NCI-H1436 treated with DMSO at 0.1 percent for 48 hours (cell line): ENCODE measurements at places on chromosomes 13 and 19.

- no peak for DNase-seq
These were observed 79.5 kb downstream of the MYO16 start for GRCh38 chr13:108708921-108709320.

DNA sequence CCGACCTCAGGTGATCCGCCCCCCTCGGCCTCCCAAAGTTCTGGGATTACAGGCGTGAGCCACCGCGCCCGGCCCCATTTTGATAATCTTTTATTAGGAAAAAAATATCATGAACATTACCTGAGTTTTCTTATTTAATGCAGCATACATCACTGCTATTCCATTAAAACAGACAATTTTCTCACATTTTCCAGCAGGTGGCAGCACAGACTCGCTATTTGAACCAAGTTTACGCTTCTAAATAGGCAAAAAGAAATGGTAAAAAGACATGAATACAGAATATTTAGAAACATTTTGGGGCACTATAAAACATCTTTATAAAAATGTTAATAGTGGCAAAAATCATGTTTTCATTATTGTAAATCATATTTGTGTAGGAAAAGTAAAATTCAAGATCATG, 903.1 kb downstream of the SLITRK6 start:
- no peak for DNase-seq

DNA sequence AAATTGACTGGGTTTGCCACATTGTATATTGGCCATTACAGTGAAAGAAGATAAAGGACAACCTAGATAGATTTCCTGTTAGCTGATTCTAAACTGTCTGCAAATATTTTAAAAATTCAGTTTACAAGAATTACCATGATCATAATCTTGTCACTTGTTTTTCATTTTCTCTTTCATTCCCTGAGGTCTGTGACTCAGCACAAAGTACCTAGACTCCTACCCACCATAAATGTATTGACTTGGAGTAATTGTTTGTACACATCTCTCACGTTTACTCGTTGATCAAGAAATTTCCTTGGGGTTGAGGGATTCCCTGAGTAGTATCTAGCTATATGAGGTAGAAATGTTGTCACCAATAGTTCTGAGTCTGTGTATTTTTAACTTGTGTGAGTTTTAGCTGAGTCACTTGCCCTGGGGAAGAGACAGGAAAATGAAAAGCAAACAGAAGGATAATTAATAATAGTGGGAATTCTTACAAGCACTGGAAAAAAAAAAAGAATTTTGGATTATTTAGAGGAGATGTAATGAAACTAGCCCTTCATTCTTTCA, 299.2 kb upstream of the DACH1 start:
- DNase-seq = no peak

GRCh38 chr13:23621316-23621645, 51.1 kb downstream of the TNFRSF19 start:
- no peak for DNase-seq

- DNase-seq = no peak
These were observed 172.2 kb downstream of the OLFM4 start for GRCh38 chr13:53200498-53201453.

DNA sequence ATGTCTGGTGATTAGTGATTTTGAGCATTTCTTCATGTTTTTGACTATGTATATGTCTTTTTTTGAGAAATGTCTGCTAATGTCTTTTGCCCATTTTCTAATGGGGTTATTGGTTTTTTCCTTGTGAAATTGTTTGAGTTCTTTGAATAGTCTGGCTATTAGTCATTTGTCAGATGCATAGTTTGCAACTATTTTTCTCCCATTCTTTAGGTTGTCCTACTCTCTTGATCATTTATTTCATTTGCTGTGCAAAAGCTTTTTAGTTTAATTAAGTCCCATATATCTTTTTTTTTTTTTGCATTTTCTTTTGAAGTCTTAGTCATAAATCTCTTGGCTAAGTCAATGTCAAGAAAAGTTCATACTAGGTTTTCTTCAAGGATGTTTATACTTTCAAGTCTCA, 449.8 kb downstream of the DACH1 start:
- no peak for DNase-seq

GRCh38 chr19:1315470-1316166, 29.9 kb downstream of the EFNA2 start:
- no peak for DNase-seq

GRCh38 chr13:111365149-111366005, 44.9 kb downstream of the TEX29 start:
- DNase-seq = no peak

DNA sequence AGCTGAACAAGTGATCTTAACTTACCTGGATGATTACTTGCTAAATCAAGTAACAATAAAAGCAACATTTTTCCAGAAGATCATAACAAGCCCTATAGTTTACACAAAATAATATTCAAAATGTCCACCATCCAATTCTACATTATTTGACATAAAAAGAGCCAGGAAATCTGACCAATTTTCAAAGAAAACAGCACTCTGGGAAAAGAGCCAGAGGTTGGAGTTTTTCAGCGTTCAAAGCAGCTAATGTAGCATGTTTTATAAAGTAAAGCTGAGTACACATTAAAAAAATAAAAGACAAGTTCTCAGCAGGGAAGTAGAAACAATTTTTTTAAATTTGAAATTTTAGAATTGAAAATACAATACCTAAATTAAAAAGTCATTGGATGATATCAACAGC, 62.6 kb downstream of the UFM1 start:
- DNase-seq = no peak

DNA sequence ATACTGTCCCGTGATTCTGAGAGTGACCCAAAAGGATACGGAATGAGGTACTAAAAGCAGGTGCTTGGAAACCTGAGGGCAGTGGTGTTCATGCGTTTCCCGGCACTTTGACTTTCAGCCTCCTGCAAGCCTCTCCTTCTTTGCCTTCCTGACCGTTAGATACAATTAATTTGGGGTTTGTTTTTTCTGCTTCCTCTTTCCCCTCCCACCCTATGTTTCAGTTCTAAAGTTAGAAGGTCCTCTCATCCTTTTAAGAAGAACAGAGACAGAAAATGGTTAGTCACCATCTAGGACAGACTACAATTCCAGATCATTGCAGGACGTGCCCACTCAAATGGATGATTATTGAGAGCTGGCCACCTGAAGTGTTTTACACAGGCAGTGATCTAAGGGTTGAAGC, 1.8 kb upstream of the LILRB4 start:
- no peak for DNase-seq

DNA sequence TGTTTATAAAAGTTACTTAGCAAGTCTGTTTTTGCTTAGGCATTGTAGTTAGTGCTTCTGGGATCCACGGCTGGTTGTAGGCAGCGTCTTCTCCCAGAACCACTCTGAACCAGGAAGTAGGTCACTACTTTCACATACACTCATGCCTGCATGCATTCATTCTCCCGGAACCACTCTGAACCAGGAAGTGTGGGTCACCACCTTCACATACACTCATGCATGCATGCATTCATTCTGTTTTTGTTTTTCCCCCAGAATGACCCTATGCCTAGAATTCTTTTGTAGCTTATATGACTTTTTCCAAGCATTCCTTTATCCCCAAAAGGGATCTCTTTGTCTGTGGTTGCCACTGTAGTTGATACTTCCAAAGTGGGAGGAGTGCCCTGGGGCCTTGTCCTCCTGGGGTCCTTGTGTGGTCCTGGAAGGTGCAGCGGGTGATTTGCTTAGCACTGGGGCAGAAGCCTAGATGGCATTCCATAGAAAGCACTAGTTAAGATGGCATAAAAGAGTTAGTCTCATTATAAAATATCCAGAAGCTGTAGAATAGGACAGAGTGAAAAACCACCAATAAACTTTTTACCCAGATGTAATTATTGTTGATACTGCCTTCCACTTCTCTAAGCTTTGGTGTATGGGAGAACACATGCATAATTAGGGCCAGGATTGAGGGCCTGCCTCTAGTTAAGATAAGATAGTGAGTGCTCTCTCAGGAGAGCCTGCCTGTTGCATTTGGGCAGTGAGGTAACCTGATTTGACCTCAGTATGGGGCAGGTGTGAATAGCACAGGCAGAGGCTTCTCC, 68.6 kb upstream of the TEX29 start:
- no peak for DNase-seq

DNA sequence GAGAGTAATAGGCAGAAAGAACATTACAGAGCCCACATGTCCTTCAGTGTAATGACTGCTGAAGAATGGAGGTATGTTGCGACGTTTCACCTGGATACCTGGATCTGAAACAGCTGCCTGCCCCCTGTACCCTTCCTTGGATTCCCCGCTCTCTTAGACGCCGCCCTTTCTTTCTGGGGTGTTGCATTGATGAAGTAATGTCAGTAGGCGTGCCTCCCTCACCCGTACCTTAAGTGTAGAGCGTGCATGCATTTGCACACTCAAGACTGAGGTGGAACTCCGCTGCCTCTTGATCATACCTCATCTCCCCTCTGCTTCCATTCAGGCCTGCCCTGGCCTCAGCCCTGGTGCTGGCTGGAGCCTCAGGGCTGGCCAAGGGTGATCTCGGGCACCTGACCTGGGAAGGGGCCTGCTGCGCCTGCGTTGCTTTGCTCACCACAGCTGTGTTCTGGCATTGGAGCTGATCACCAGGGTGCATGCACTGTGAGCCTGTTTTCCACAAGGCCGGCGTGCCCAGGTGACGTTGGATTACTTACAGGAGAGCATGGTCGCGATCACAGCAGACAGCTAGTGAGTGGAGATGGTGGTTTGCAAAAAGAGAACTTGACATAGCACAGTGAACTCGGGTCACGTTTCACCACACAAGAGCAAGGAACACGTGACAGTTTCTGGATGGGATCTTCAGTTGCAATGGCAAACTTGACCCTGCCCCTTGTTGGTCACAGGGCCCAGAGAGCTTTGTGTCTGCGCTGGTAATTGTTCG, 99.0 kb downstream of the ARHGEF7 start:
- no peak for DNase-seq

DNA sequence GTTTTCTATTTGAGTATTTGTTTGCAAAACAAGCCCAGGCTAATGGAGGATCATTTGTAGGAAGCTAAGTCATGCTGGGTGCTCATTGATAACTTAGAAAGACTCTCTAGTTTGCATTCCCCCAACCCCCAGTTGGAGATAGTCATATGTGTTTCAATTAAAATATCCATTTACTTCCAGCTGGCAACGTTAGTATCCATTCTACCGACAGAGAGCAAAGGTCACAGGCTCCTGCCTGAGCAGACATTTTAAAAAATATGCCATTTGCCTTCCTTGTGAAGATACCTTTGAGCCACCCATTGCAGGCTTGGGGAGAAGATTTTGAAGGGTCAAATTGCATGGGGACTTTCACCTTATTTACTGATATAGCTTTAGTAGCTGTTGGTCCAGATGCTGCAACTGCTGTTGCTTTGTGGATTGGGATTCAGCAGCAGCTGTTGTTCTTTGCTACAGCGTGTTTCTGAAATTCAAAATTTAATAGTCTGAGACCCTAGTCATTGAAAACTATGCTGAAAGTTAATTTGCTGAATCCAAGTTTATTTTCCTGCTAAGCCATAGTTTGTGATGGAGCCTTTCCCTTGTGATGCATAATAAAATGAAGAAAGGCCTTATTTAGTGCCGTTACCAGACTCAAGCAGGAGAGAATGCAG, 335.1 kb downstream of the GPC6 start:
- no peak for DNase-seq

DNA sequence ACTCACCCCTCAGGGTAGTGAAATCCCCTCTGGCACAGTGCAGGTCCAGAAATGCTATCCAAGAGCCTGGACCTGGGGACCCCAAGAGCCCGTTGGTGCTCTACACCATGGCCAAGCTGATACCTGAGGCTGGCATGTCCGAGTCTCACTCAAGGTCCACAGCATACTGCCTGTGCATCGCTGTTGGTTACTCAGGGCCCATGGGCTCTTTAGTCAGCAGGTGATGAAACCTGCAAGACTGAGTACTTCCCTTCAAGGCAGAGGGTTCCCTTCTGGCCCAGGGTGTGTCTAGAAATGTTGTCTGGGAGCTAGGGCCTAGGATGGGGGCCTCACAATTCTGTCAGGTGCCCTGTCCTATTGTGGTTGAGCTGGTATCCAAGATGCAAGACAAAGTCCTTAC, 19.6 kb upstream of the KBTBD7 start:
- DNase-seq = no peak

- no peak for DNase-seq
These were observed 463 bp upstream of the TSC22D1 start for GRCh38 chr13:44576351-44577235.

- no peak for DNase-seq
These were observed 95.0 kb upstream of the STARD13 start for GRCh38 chr13:33380487-33381079.

DNA sequence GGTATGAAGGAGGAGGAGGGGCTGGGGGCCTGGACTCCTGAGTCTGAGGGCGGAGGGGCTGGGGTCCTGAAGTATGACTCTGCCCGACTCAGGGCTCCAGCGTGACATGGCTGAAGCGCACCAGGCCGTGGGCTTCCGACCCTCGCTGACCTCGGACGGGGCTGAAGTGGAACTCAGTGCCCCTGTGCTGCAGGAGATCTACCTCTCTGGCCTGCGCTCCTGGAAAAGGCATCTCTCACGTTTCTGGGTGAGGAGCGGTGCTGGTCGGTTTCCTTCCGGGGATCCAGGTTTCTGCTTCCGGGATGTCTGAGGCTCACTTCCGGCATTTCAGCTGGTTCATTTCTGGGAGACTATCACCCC, 1.2 kb downstream of the CPT1C start:
- DNase-seq = no peak

DNA sequence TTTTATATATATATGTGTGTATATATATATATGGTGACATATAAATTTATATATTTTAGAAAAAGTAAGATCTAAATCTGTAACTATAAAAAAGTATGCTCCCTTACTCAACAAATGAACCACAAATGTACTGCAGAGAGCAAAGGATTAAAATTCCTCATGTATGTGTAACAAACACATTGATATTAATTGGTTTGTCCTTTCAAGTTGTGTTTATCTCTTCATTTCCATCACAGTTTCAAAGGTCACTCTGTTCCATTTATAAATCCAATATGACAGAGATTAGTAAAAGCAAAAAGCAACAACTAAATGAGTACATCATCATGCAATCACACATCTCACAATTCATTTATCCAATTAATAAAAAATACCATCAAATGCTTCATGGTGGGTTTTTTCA, 247.9 kb downstream of the DACH1 start:
- no peak for DNase-seq

GRCh38 chr13:100423375-100423774, 165.2 kb downstream of the GGACT start:
- DNase-seq = no peak

- no peak for DNase-seq
These were observed 64.4 kb upstream of the NPAS1 start for GRCh38 chr19:46954993-46955812.

DNA sequence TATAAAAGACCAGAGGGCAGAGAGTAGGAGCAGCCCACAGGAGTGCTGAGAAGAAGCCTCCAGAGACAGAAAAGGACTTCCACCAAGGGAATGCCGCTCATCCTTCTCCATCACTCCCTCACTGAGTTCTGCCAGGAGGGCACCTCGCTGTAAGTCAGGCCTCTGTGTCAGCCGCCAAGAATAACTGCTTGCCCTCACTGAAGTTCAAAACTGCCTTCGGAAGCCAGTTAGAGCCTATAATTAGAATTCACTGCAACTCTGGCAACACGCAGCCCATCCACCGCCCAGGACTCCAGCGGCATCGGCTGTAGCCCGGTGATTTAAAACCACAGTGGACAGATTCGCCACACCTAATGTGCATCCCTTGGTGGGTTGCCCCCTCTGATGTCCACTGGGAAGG, 281.8 kb upstream of the ZNF507 start:
- no peak for DNase-seq

- DNase-seq = no peak
These were observed 30.9 kb upstream of the PSG9 start for GRCh38 chr19:43300206-43300605.

GRCh38 chr13:111661052-111661451, 340.6 kb downstream of the TEX29 start:
- DNase-seq = no peak

GRCh38 chr19:42028304-42029216, 34.5 kb upstream of the ATP1A3 start:
- DNase-seq = no peak
